ENCODE measurements at places on chromosomes 4 and X. TPM values are rescaled to one million over a fixed set of nuclear protein-coding genes. Genes with fewer than 3 reads are reported as not detected.

The RAB41 gene
- total RNA-seq, result not detected

The FRG2 gene
- not detected for total RNA-seq

The FAM114A1 gene
- total RNA-seq, result 266 TPM

The RPS3A gene
- total RNA-seq, result 3,098 TPM

The TMEM150C gene
- total RNA-seq, result 1.5 TPM

The COMMD8 gene
- 20.9 TPM for total RNA-seq

The SASH3 gene
- total RNA-seq, result not detected

The TMA16 gene
- total RNA-seq, result 34.4 TPM

The MAP3K15 gene
- not detected for total RNA-seq

The TMEM154 gene
- 11.1 TPM for total RNA-seq

The COX7B2 gene
- total RNA-seq, result not detected

The LUZP4 gene
- not detected for total RNA-seq

The ETDA gene
- not detected for total RNA-seq

The SPANXN3 gene
- total RNA-seq, result not detected

The PFKFB1 gene
- total RNA-seq, result not detected

The BBS7 gene
- 16.9 TPM for total RNA-seq

The CT45A5 gene
- total RNA-seq, result not detected

The RBM10 gene
- total RNA-seq, result 49.6 TPM

The ODAPH gene
- not detected for total RNA-seq

The GUCY1A1 gene
- total RNA-seq, result under 0.01 TPM

The SPANXD gene
- total RNA-seq, result not detected

The USP27X gene
- 2.7 TPM for total RNA-seq

The CCSER1 gene
- not detected for total RNA-seq

The HHIP gene
- total RNA-seq, result 4.5 TPM

The CTAG1B gene
- not detected for total RNA-seq

Data from subcutaneous preadipocyte (primary cell).